NCI-H1694 treated with DMSO at 0.1 percent for 48 hours (cell line): ENCODE measurements at places on chromosomes 12 and 14.

DNA sequence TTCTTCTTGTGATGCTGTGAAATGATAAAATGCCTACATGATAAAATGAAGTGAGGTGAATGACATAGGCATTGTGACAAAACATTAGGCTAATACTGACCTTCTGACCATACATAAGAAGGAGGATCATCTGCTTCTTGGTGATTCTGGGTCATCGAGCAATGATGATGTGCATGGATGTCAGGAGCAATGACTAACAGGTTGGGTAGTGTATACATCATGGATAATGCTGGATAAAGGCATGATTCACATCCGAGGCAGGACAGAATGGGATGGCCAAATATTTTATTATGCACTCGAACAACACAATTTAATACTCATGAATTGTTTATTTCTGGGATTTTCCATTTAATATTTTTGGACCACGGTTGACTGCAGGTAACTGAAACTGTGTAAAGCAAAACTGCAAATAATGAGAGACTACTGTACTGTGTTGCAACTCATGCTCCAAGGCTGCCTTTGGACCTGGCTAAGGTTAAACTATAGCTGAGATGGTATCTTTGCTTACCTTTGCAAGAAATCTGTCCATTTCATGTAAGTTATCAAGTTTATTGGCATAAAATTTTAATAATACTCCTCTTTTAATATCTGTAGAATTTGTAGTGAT is 7.6 kb upstream of the SLC25A21 start:
- DNase-seq: no peak

- no peak for DNase-seq
Measured at GRCh38 chr14:89325299-89325883, 91.6 kb downstream of the FOXN3 start.

DNA sequence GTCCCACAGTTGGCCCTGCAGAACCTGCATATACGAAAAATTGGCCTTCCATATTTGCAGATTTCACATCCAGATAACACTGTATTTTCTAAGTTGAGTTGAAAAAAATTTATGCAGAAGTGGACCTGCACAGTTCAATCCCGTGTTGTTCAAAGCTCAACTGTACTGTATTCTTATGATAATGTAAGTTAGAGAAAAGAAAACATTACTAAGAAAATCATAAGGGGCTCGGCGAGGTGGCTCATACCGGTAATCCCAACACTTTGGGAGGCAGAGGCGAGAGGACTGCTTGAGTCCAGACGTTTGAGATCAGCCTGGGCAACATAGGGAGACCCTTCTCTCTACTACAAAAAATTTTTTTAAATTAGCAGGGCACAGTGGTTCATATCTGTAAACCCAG is 18.2 kb upstream of the SLC35E3 start:
- DNase-seq: no peak

GRCh38 chr12:25307818-25308217 is 57.1 kb upstream of the KRAS start:
- no peak for DNase-seq

- DNase-seq: no peak
Measured at GRCh38 chr12:85755760-85756159, 80.4 kb downstream of the RASSF9 start.

GRCh38 chr14:104801520-104802393 is 856 bp downstream of the ZBTB42 start:
- no peak for DNase-seq

- DNase-seq: no peak
Measured at GRCh38 chr12:110585231-110585799, 2.2 kb upstream of the PPTC7 start.

DNA sequence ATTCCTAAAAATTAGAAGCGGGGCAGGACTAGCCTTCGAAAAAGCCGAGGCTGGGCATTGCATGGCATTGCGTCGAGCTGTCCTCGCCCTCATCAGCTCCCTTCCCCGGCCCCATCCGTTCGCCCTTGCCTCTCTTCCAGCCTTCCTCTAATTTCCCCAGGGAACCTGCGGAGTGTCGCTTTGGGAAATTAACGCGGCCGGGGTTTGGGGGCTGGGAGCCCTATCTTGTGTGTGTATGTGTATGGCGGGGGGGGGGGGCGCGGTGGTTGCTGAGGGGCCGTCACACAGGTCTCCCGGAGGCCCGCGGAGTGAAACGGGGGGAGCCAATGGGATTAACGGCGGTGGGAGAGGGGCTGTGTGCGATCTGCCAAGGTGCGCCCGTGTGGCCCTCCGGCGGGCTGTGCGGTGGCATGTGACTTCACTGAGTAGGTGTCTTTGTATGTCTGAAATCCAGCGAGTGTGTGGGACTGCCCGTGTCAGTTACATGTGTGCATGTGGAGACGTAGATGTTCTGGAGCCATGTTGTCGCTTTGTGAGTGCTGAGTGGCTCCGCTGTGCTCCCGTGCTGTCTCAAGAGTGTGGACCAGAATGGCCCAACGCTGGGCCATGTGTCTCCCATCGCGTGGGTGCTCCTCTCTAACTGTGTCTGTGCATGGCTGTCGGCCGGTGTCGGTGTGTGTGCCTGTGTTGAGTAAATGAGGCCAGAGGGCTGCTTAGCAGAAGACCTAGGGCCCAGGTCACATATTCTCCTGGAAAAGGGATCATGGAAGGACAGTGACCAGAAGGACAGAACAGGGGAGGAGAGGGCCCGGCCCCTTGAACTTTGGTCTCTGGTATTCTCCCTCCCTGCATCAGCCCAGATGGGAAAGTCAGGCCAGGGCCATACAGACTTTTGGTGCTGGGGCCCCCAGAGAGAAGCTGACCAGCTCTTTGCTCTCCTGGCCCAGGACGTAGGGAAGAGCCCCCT is 1.5 kb downstream of the PTMS start:
- peak; percentile 57 for DNase-seq

DNA sequence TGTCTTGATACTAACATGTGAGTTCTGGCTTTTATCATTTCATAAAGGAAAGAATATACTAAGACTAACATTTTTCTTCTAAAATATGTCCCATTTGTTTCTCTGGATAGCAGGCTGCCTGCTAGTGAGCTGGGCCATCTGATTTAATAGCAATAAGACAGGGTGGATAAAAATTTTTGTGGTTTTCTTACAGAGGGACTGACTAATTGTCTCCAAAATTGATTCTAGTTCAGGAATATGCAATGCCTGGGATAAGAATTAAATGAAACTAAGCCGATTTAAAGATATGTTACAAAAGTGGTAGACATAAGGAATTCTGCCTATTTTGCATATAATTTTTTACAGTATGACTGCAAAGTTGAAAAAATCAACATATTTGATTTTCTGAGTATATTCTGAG is 252.9 kb upstream of the NAV3 start:
- DNase-seq: no peak

DNA sequence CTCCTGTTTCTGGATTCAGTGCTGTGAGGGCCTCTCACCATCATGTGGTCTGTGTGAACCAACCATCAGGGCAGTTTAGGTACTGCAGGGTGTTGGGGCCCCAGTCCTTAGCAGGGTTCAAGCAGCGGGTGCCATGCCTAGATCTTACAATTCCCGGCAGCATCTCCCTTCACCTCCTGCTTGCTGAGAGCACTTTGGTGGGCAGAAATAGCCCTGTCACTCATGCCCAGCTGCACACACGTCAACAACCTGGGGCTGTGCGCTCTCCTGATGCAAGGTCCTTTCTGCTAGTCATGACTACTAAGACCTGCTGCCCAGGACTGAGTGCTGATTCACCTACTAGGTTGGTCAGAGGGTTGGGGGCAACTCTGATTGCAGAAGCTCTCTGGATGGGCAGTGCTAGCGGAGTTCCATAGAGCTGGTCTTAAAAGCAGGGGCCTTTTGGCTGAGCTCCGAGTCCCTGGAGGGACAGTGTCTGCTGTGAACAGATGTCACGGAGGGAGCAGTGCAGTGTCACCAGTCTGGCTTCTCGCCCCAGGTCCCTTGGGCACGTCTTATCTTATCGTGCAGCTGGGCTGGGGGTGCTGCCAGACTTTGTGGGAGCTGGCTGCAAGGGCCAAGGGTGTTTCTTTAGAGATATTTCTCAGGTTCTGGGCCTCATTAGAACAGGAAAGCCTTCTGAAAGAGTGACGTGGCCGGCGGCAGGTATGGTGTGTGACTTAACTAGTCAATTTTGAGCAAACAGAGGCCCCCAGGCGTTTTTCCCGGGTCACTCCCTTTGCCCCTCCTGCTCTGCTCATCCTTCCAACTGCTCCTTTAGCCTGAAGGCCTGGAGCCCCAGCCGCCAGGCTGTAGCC is 71.8 kb downstream of the NINJ2 start:
- DNase-seq: peak; percentile 68

- DNase-seq: peak; percentile 55
Measured at GRCh38 chr14:36519431-36520321, at the start of gene NKX2-1. TSS of gene NKX2-1 (minus strand) at chr14:36520232. CDS start at chr14:36520129, 103 bp downstream.

- no peak for DNase-seq
Measured at GRCh38 chr12:41576925-41577324, 388.8 kb downstream of the PDZRN4 start.

DNA sequence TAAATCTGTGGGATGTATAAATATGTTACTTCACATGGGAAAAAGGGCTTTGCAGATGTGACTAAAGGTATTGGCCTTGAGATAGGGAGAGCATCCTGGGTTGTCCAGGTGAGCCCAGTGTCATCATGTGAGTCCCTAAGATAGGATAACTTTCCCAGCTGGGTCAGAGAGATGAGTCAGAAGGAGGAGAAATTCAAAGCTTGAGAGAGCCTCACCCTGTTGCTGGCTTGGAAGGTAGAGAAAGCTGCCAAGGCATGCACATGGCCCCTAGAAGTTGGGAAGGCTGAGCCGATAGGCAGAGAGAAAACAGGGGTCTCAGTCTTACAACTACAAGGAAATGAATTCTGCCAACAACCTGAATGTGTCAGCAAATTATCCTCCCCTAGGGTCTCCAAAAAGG is 213.0 kb downstream of the ADGRD1 start:
- no peak for DNase-seq

DNA sequence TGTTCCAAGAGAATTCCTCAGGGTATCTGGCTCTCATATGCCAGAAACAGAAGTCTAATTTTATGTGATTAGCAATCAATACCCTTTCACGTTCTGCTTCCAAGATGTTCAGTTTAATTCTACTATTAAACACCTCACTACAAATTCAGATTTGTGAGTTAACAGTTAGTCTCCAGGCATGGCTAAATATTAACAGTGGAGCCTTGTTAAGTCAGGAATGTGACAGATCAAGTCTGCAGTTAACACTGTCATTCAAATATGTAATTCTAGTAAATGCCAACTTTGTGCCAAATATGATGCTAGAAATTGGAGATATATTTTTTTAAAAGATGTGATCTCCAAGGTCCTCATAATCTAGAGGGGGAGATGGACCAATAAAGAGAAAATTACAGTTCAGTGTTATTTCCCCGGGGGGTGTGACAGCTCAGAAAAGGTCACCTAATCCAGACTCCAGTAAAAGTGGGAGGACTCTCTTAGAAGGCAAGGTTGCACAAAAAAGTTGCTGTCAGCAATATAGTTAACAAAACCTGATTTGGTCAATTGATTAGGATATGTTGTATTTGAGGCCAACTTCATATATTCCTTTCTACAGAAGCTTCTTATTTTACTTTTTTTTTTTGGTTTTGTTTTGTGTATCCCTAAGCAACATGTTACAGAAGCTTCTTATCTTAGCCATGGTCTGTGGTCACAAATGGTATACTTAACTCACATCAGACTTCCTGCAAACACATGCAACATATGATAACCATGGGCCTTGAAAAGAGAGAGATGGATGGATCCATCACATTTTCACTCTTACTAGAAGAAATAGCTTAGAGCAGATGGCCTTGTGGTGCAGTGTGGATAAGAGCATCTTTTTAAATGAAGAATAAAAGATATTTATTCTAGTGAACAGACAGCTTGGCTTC is 18.4 kb upstream of the RNU6-7 start:
- no peak for DNase-seq

DNA sequence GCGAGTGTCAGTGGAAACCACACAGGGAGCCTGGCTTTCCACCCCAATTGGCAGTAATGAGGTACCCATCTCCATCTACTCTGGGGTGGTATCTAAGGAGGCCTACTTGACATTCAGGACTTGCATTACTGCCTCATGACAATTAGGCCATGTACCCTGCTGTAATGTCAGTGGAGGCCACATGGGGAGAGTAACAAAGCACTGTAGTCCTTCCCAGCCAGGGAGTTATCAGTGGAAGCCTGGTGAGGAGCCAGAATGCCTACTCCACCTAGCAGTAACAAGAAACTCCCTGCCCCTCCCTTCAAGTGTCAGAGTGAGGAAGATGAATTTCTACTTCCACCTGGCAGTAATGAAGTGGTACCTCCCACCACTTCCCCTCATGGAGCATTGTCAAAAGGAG is 12.5 kb downstream of the TIMM9 start:
- no peak for DNase-seq

DNA sequence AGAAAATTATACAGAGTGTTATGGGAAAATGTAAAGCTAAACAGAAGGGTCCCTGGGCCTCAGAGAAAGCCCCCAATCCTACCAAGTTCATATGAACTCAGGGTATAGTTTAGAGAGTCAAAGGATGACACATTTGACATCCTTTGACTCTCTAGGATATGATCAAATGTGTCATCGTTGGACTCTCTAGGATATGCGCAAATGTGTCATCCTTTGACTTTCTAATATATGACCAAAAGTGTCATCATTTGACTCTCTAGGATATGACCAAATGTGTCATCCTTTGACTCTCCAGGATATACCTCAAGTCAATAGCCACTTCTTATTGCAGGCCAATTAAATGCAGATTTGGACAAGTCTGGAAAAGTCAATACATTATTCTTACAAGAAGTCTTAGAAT is 204.8 kb upstream of the IGF1 start:
- no peak for DNase-seq

GRCh38 chr12:63066782-63067181 is 84.2 kb downstream of the AVPR1A start:
- no peak for DNase-seq

GRCh38 chr14:82073547-82073946 is 539.9 kb upstream of the SEL1L start:
- no peak for DNase-seq
